Thoracic aorta (tissue), 2 donors: ENCODE measurements at places on chromosomes 6 and 20. TPM values are rescaled to one million over a fixed set of nuclear protein-coding genes. Genes with fewer than 3 reads are reported as not detected.

MAP7 gene
- 6.9 TPM for total RNA-seq

ULBP2 gene
- total RNA-seq: not detected

HEY2 gene
- 26.5 TPM for total RNA-seq

COX4I2 gene
- total RNA-seq: not detected

PRSS16 gene
- total RNA-seq: not detected

RPS21 gene
- total RNA-seq: 1,025 TPM
